Motor neuron (in vitro differentiated cells): ENCODE measurements at places on chromosomes 6 and 20.

DNA sequence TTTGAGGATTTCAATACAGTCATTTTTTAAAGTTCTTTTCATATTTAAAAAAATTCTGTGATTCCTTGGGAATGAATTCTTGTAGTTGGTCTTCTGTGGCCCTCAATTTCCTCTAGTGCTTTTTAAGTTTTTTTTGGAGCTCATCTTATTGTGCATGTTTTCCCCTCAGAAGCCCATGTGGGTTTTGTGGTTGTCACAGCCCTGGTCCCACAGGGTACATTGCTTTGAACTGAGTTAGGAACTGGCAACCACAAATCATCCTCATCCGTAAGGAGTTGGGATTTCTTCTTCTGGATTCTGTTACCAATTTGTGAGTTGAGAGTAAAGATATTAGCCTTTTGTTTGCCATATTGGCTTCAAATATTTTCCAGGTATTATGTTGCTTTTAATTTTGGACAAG is 89.9 kb downstream of the AKAP7 start:
- no peak for ATAC-seq

GRCh38 chr6:100461917-100462705 is 2.6 kb downstream of the SIM1 start:
- no peak for ATAC-seq

DNA sequence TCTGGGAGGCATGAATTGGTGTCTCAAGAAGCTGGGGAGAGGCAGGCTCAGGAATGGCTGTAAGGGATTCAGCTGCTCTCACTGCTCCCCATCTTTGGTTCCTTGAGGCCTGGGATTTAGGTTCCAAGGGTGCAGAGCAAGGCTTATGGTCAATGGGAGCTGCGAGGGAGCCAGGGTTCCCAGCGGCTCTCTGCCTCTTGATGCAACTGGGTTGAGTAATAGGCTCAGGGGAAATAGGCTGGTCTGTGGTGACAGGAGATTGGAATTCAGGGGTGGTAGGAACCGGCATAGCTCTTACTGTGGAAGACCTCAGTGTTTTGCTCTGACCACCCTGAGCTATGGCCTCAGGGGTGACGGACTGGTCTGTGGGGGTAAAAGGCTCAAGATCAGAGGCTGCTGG is 13.0 kb upstream of the NRM start:
- ATAC-seq: no peak

DNA sequence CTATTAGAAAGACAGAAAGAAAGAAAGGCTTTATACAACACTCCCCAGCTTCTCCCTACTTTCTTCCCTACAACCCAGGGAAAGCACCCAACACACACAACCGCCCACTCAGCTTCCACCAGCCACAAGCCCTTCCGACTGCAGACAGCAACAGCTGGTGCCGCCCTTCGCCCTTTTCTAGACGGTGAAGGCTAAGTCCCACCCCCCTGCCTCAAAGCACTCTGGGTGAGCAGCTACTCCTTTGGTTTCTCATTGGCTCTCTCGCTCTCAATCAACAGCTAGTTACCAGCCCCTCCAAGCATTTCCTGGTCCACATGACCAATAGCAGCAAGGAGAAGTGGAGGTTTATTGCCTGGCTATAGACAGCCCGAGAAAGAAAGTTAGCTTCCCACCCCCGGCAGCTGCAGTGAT is 230.1 kb upstream of the MOCS1 start:
- peak; percentile 36 for ATAC-seq

DNA sequence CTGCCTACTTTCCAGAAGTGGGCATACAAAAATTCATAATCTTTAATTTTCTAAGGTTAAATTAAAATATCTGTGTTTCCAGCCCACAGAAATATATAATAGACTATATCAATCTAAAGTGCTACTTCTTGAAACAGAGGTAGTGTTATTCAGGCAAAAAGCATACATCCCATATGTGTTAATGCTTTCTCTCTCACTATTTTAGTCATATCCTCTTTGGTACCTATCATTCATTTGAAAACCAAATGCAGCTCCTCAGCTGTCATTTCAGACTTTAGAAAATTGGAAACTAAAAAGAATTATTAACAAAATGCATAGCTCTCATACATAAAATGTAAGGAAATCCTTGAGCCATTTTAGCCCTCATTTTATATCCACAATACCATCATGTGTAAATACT is 925 bp downstream of the FHL5 start:
- ATAC-seq: no peak

- no peak for ATAC-seq
Observed at GRCh38 chr6:54248319-54248718, 59.9 kb upstream of the TINAG start.

- no peak for ATAC-seq
Observed at GRCh38 chr20:14580418-14581074, 243.1 kb upstream of the FLRT3 start.
